ENCODE measurements at places on chromosomes 4 and X.

- DNase-seq: no peak
These were observed 44.6 kb upstream of the VEGFC start for GRCh38 chr4:176837169-176837895.

GRCh38 chr4:3371033-3372001 is 70.5 kb upstream of the HGFAC start:
- no peak for DNase-seq

DNA sequence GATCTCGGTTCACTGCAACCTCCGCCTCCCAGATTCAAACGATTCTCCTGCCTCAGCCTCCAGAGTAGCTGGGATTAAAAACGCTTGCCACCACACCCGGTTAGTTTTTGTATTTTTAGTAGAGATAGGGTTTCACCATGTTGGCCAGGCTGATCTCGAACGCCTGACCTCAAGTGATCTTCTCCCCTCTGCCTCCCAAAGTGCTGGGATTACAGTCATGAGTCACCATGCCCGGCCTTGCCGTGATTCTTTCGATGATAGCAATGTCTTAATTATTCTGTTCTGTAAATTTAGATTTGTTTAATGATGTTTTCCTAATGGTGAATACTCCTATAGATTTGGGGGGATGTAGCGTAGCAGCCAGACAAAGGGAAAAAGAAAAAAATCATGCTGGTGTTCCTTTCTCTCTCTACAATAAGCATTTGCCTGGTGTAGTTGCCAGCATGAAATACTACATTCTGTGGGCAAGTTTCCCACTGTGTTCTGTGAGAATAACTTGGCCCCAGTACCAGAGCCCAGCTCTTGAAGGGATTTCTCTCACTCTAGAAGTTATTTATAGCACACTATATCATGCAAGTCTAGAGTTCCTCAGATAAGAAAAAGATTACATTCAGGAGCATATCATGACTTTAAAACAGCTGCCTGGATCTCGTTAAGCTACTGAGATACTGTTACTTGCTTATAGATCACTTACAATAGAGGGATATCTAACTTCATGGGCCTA is 15.4 kb downstream of the NIPAL1 start:
- no peak for DNase-seq

- DNase-seq: no peak
These were observed 171.8 kb downstream of the SOWAHB start for GRCh38 chr4:76726176-76726575.

GRCh38 chrX:103678199-103678993 is 8.1 kb downstream of the MORF4L2 start:
- DNase-seq: no peak

DNA sequence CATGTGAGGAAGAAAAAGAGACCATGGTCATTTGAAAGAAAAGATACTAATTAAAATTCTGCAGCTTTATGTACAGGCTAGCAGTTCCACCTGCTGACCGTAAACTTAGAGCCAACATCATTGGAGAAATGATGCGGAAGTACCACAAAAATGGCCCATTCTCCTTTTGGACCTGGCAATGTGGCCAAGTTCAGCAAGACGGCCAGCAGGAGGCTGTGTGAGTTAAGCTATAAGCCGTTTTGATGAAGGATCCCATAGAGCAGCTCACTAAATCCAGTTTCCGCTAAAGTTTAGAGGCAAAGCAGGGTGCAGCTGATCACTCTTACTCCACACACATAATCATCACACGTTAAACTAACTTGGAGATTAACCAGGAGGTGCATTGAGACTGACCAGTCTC is 133.8 kb downstream of the LDB2 start:
- no peak for DNase-seq

DNA sequence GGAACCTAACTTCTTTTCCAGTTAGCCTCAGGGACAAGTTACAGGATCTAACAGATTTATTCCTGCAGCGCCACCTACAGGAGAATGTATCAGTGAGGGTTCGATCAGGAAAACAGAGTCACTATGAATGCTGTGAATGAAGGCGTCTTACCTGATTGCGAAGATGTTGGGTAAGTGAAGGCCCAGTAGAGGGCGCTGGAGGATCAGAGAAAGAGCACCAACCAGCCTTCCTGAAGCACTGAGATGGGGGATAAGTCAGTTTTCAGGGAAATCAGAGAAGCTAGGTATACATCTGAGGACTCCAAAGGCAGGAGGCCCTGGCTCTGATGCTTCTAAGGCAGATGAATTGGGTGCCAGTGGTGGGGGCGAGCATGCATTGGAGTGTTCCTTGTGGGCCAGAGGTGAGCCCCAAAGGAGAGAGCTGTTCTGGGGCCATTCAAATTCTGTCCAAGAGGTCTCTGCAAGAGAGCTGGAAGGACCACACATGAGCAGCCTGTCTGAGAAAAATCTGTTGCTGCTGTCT is 169.9 kb upstream of the AADAT start:
- no peak for DNase-seq

DNA sequence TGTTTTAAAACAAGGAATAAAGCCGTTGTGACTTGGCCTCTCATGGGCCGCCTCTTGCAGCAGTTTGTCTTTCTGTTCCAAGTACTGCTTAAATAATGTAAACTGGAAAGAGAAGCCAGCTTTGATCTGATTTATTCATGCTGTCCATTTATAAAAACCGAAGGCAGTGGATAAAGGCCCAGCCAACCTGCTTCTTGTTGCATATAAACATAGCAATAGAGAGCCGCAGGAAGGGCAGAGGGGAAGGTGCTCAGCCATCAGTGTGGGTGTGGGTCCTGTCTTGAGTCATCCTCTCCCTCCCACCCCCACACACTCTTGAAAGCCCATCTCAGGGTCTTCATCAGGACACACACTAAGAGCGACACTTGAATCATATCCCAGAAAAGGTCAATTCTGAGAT is 187.9 kb upstream of the FAM9B start:
- DNase-seq: no peak

GRCh38 chr4:7526929-7527535 is 92.3 kb upstream of the PSAPL1 start:
- no peak for DNase-seq

GRCh38 chr4:39763714-39764572 is 66.0 kb downstream of the UBE2K start:
- no peak for DNase-seq

GRCh38 chr4:13704035-13704434 is 76.5 kb upstream of the BOD1L1 start:
- no peak for DNase-seq

- DNase-seq: no peak
These were observed 23.2 kb upstream of the LUZP4 start for GRCh38 chrX:115266300-115266699.
